ENCODE measurements at places on chromosomes 5 and 9. TPM values are rescaled to one million over a fixed set of nuclear protein-coding genes. Genes with fewer than 3 reads are reported as not detected.

The TBC1D2 gene
- 12.7 TPM for total RNA-seq

The ZNF474 gene
- total RNA-seq: not detected

The HRH2 gene
- total RNA-seq: 1.6 TPM

The NR5A1 gene
- not detected for total RNA-seq

The SOHLH1 gene
- not detected for total RNA-seq

The IRX1 gene
- 0.47 TPM for total RNA-seq

The IFNA13 gene
- total RNA-seq: not detected

The KCNIP1 gene
- total RNA-seq: 1.0 TPM

The CATSPER3 gene
- not detected for total RNA-seq

The ZNF366 gene
- not detected for total RNA-seq

All from pericardium fibroblast (primary cell).